Amygdala (tissue), 56 donors: ENCODE measurements at places on chromosomes 2 and 18.

DNA sequence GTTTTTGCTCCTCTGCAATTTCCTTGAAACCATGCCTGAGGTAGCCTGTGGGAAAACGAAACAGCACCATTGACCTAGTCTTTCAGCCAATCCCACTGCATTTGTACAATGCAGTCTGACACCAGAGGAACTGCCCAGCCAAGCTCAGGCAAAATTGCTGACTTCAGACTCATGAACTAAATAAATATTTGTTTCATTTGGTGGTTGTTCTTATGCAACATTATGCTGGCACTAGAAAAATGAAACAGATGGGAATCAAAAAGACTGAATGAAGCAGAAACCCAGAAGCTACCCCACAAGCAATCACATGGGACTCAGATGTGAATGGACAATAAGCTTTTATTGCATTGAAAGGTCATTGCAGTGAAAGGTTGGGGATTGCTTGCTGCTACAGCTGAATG is 1.7 kb downstream of the NAT8 start:
- no peak for DNase-seq

DNA sequence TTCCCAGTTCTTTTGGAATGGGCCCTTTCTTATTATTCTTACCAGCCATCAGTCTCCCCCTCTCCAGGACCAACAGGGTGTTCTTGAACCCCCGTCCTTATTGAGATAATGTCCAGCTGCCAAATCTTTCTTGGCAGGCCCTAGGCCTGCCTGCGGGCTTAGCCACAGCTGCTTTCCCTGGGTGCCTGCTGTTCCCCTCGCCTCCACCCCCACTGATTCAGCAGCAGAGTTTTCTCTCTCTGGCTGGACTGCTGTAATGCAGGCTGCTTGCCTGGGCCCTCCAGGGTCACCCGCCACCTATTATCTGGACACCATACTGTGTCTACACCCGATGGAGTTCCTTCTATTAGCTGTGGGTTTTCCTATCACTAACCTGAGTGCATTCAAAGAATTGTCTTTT is 395.4 kb upstream of the ATP5MC3 start:
- no peak for DNase-seq

GRCh38 chr2:172905937-172906811 is 169.5 kb upstream of the MAP3K20 start:
- no peak for DNase-seq

- no peak for DNase-seq
Observed at GRCh38 chr18:45109706-45110105, 429.0 kb downstream of the SETBP1 start.

DNA sequence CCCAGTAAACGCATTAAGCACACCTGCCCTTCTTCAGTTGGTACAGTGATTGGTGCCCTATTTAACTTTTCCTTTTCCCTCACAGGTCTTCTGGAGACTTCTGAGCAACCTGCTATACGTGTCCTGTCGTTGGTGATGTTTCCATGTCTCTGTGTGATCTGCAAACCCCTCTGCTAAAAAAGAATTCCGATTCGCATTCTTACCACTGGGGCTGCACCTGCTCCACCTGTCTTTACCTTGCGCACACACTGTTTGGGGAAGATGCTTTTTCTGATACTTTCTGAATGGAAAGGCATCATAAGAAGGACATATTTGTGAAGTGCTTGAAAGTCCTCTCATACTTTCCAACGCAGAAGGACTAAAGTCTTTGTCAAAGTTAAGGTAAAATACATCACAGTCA is 323.9 kb upstream of the SOX11 start:
- no peak for DNase-seq

DNA sequence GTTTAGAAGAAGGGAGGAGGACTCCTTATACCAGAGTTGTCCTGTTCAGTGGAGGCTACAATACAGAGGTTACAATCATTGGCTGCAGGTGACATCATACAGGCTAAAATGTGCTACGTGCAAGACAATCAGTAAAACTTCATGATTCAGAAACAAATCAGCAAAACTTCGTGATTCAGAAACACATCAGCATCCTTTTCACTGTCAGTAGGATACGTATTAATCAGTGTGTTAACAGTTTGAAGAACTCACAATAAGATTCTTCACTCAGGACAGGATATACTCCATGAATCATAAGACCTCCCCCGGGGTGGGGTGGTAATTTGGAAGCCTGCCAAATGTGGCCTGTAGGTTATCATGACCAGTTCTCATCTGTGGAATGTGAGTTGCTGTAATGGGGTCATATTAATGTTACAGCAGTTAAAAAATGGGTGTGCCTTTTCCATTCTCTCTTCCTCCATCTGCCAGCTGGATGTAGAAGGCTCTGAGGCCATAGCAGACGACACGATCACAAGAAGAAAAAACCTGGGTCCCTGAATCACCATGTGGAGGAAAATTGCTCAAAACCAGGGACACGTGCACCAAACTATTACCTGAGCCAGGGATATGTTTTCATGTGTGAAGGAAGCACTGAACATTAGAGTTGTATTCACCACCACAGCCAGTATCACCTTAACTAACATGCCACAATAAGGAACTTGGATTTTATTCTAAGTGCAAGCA is 134.8 kb upstream of the CREB1 start:
- DNase-seq, result no peak

- DNase-seq, result no peak
Observed at GRCh38 chr2:24342110-24342910, 18.0 kb downstream of the ITSN2 start.

DNA sequence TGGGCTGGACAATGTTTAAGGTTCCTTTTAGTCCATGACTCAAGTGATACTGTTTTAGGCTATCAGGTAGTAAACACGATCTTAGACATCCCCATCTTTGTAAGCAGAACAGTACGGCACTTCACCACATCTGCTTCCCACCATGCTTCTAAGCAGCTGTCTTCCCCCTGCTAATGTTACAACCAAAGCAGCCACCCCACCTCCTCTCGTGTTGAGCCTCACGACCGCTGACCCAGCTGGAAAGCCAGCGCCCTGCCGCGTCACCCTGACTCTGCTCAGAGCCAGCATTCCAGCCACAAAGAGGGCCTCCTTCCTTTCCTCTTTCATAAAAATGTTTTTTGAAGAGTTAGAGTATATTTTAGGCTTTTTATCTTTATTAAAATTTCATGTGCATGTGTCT is 9.4 kb downstream of the MTERF4 start:
- DNase-seq, result no peak

GRCh38 chr2:128312411-128312810 is 6.3 kb downstream of the HS6ST1 start:
- DNase-seq, result no peak

DNA sequence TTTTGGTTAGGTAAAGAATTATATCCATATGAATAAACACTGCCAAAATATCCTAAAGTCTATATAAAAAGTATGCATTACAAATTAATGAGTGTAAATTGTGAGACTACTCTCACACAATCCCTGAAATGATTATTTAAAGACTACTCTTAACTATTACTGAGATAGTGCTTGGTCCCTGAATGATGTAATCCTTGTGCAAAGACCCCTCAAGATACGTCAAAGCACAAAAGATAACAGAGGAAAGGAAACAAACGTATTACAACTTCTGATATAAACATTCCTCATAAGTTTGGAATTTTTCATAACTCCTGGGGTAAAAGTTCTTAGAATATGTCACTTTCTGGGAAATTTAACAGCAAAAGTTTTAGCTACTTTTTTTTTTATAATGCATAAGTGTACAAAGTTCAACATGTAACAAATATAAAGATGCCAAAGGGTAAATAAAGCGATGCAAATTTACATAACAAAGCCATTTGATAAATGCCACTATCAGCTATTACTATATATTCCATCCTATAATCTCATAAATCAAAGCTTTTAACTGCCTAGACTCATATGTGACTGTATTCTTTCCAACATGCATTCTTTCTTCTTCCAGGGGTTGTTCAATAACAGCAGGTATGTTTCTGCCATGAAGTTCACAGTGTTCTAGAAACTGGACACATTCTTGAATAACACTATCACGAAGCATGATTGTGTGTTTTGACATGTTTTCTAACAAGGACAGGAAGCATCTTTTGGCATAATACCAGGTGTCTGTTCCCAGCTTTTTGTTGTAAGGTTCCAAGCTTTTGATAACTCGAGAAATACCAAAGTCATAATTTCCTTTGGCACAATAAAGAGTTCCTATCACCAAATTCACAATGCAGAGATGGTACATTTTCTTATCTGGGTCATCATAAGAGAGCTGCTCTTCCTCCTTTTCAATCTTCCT is 158.0 kb downstream of the AGPS start:
- DNase-seq, result no peak

- DNase-seq, result no peak
Observed at GRCh38 chr2:10172033-10172871, 49.7 kb downstream of the RRM2 start.

- DNase-seq, result no peak
Observed at GRCh38 chr2:227853204-227853629, 18.2 kb upstream of the DAW1 start.

DNA sequence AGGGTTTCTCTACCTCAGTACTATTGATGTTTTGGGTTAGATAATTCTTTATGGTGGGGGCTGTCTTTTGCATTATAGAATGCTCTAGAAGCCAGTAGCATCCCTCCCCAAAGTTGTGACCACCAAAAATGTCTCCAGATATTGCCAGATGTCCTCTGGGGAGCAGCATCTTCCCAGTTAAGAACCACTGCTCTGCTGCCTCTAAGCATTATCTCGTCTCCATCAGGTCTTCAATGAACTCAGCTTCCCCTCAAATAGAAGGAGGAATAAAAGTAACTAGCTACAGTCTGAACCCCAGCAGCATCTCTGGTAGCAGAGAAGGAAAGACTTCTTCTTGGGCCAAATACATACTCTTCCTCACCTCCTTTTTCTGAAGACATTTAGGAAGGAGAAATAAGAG is 244.1 kb downstream of the AGPS start:
- DNase-seq, result no peak

DNA sequence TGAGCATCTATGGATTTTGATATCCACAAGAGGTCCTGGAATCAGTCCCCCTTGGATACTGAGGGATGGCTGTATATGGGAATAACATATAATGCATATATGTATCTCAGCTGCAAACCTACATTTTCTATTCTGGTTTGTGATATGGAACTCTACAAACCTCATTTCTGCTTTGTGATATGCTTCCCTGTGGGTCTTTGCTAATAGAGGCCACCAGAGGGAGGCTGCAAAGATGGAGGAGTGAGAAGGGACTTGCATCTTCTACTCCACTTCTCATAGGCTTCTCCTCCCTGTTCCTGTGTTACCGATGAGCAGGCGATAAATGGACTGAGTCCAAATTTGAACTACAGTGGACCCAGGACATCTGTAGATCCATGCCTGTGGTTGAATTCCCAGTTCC is 37.8 kb downstream of the ARID5A start:
- no peak for DNase-seq

DNA sequence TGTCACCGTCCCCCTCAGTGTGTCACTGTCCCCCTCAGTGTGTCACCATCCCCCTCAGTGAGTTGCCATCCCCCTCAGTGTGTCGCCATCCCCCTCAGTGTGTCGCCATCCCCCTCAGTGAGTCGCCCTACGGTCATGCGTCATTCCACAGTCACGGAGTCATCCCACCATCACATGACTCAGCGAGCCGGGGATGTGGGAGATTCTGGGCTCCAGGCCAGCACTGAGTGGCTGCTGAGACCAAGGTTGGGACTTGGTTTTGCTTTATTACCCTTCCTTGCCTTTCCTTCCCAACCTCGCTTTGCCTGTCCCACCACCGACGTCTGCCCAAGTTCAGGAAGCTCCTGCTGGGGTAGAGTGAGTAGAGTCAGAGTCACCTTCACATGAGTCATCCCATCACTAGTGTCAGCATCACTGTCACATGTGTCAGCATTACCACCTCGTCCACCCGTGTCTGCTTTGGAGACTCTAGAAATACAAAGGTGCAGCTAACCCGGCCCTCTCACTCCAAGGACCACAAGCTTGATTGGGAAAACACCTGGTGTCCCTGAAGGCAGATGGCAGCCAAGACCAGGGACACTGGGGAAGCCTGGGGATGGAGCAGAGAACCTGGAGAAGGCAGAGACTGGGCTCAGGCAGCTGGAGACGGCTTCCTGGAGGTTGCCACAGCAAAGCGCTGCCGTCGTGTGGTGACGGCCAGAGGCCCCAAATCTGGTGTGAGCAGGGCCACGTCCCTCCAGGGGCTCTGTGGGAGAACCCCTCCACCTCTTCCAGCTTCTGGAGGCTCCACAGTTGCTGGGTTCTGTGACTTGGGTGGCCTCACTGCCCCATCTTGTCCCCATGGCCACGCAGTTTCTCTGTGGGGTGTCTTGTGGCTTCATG is 485.2 kb upstream of the SALL3 start:
- no peak for DNase-seq

GRCh38 chr2:112174383-112174782 is 36.2 kb downstream of the FBLN7 start:
- no peak for DNase-seq

- DNase-seq, result no peak
Observed at GRCh38 chr2:228866781-228867180, 404.3 kb downstream of the PID1 start.

GRCh38 chr2:20593072-20594034 is 57.5 kb downstream of the HS1BP3 start:
- no peak for DNase-seq

- no peak for DNase-seq
Observed at GRCh38 chr2:223055836-223056235, 3.8 kb downstream of the KCNE4 start.

GRCh38 chr2:71929482-71929772 is 218.2 kb downstream of the CYP26B1 start:
- DNase-seq, result no peak

GRCh38 chr18:35730691-35731370 is 149.3 kb downstream of the GALNT1 start:
- DNase-seq, result no peak

DNA sequence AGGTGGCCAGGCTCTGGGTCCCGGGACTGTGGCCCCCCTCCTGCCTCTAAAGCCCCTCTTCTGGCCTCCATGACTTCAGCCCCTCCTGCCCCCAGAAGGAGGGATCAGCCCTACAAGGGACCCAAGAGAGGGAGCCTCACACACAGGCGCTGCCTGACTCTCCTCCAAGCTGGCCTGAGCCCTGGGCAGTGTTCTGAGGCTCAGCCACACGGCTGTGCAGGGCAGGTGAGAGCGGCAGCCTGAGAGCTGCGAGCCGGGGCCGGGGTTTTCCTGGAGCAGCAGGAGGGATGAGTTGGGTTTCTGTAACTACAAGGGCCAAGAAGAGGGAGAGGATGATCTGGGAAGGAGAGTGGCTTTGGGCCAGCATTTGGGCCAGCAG is 70.1 kb downstream of the HPCAL1 start:
- DNase-seq, result no peak

GRCh38 chr2:178328037-178328436 is 122.9 kb downstream of the PRKRA start:
- DNase-seq, result no peak

- no peak for DNase-seq
Observed at GRCh38 chr18:76981396-76981968, 151.1 kb downstream of the MBP start.

GRCh38 chr2:197179744-197180498 is 130.7 kb downstream of the ANKRD44 start:
- DNase-seq, result no peak

GRCh38 chr2:231187736-231188505 is 10.5 kb upstream of the ARMC9 start:
- DNase-seq, result no peak

- DNase-seq, result no peak
Observed at GRCh38 chr2:74425523-74425922, 4.0 kb downstream of the WDR54 start.
